Activated T-helper 2 cell treated with anti-CD3 and anti-CD28 coated beads, Interferon-gamma antibody, Interleukin-2, Interleukin-4, amounts not matched to agents 10 μg/mL and 5 μg/mL and 100 μg/mL, durations not matched to agents 14 hours and 24 hours and 36 hours (primary cell): ENCODE measurements at places on chromosomes 13 and 19. TPM values are rescaled to one million over a fixed set of nuclear protein-coding genes. Genes with fewer than 3 reads are reported as not detected.

PEAK3 gene
- 0.11 and 0.18 TPM in 2 replicates for total RNA-seq

NLRP11 gene
- not detected in 2 replicates for total RNA-seq

WASF3 gene
- 0.25 and 0.57 TPM in 2 replicates for total RNA-seq

LILRB3 gene
- total RNA-seq: 0.64 TPM in 1 of 2 replicates, not detected in the other

CYP2A6 gene
- not detected in 2 replicates for total RNA-seq

DNMT1 gene
- 367 and 370 TPM in 2 replicates for total RNA-seq

MIDN gene
- total RNA-seq: 84.7 and 85.4 TPM in 2 replicates

MEIOSIN gene
- not detected in 2 replicates for total RNA-seq

ZNF530 gene
- 4.1 and 5.2 TPM in 2 replicates for total RNA-seq

LGALS4 gene
- 1.6 and 2.0 TPM in 2 replicates for total RNA-seq

LIPE gene
- total RNA-seq: 33.0 and 35.2 TPM in 2 replicates

SMIM7 gene
- 60.3 and 60.9 TPM in 2 replicates for total RNA-seq

IFNL2 gene
- not detected in 2 replicates for total RNA-seq

PGLYRP1 gene
- not detected in 2 replicates for total RNA-seq

ZNF571 gene
- total RNA-seq: 0.50 and 0.67 TPM in 2 replicates

ZNF714 gene
- total RNA-seq: 20.1 and 21.4 TPM in 2 replicates

CYP4F11 gene
- not detected in 2 replicates for total RNA-seq

WDR62 gene
- 22.3 and 22.5 TPM in 2 replicates for total RNA-seq

MYDGF gene
- total RNA-seq: 105 and 110 TPM in 2 replicates

RAD23A gene
- 189 and 196 TPM in 2 replicates for total RNA-seq

HIF3A gene
- not detected in 2 replicates for total RNA-seq

CGB2 gene
- total RNA-seq: 0.28 TPM in 1 of 2 replicates, not detected in the other

NCAN gene
- 0.23 TPM in 1 of 2 replicates, not detected in the other for total RNA-seq

LHB gene
- 0.41 TPM in 1 of 2 replicates, not detected in the other for total RNA-seq

ZNF112 gene
- total RNA-seq: not detected in 2 replicates

COX7A1 gene
- total RNA-seq: not detected in 2 replicates

CYP2F1 gene
- total RNA-seq: not detected in 2 replicates

SNRNP70 gene
- 259 and 279 TPM in 2 replicates for total RNA-seq

PODNL1 gene
- total RNA-seq: 0.41 TPM in 1 of 2 replicates, not detected in the other

CCDC169 gene
- 0.23 and 0.46 TPM in 2 replicates for total RNA-seq

TTYH1 gene
- 0.50 TPM in 1 of 2 replicates, not detected in the other for total RNA-seq

GNA15 gene
- 174 and 176 TPM in 2 replicates for total RNA-seq

ZNF317 gene
- 44.2 and 50.0 TPM in 2 replicates for total RNA-seq

NLRP9 gene
- total RNA-seq: not detected in 2 replicates

FBN3 gene
- total RNA-seq: not detected in 2 replicates

PRTN3 gene
- not detected in 2 replicates for total RNA-seq

SLC25A30 gene
- 12.2 and 13.6 TPM in 2 replicates for total RNA-seq

FAM216B gene
- total RNA-seq: not detected in 2 replicates

KCNJ14 gene
- total RNA-seq: 2.0 and 2.1 TPM in 2 replicates

SLC15A1 gene
- not detected in 2 replicates for total RNA-seq

ZNF549 gene
- 3.5 and 4.1 TPM in 2 replicates for total RNA-seq

SHANK1 gene
- not detected in 2 replicates for total RNA-seq

LENG1 gene
- total RNA-seq: 4.0 and 5.1 TPM in 2 replicates

SYNE4 gene
- 1.9 and 2.6 TPM in 2 replicates for total RNA-seq

SMAD9 gene
- not detected in 2 replicates for total RNA-seq

FLT1 gene
- 29.9 and 32.4 TPM in 2 replicates for total RNA-seq

CGB5 gene
- total RNA-seq: not detected in 2 replicates

PINLYP gene
- 9.0 and 9.1 TPM in 2 replicates for total RNA-seq

ZNF536 gene
- total RNA-seq: not detected in 2 replicates

FFAR1 gene
- 0.09 and 0.21 TPM in 2 replicates for total RNA-seq

CNFN gene
- 0.53 TPM in 1 of 2 replicates, not detected in the other for total RNA-seq

TEX26 gene
- total RNA-seq: not detected in 2 replicates
